Neural crest cell (in vitro differentiated cells): ENCODE measurements at places on chromosomes 6 and 20.

DNA sequence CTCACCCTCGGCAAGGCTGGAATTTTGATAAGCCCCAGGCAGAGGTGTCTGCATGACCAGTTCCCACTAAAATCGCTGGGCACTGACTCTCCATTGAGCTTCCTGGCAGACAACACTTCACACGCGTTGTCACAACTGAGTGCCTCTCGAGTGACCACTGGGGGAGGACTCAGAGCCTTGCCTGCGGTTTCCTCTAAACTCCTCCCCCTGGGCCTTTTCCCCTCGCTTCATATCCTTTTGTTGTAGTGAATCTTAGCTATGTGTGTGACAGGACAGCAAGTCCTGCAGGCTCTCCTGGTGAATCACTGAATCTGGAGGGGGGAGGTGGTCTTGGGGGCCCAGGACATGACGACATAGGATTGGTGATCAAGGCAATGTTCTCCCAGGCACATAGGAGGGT is 670.8 kb downstream of the PRKN start:
- H3K4me3 ChIP-seq, result no peak overlapping the region
- peaks cover 18% of the 10 kb centered on the region for H3K4me1 ChIP-seq
- DNase-seq, result no peak
- H3K36me3 ChIP-seq, result no peaks in the 10 kb centered on the region
- H3K27me3 ChIP-seq, result no peaks in the 10 kb centered on the region

GRCh38 chr6:13334953-13335352 is 6.6 kb upstream of the TBC1D7 start:
- no peak overlapping the region for H3K4me3 ChIP-seq
- H3K4me1 ChIP-seq, result peaks cover 5% of the 10 kb centered on the region
- H3K27ac ChIP-seq, result peak overlapping the region; percentile 58
- peaks cover 8% of the 10 kb centered on the region for H3K27me3 ChIP-seq
- DNase-seq, result no peak

DNA sequence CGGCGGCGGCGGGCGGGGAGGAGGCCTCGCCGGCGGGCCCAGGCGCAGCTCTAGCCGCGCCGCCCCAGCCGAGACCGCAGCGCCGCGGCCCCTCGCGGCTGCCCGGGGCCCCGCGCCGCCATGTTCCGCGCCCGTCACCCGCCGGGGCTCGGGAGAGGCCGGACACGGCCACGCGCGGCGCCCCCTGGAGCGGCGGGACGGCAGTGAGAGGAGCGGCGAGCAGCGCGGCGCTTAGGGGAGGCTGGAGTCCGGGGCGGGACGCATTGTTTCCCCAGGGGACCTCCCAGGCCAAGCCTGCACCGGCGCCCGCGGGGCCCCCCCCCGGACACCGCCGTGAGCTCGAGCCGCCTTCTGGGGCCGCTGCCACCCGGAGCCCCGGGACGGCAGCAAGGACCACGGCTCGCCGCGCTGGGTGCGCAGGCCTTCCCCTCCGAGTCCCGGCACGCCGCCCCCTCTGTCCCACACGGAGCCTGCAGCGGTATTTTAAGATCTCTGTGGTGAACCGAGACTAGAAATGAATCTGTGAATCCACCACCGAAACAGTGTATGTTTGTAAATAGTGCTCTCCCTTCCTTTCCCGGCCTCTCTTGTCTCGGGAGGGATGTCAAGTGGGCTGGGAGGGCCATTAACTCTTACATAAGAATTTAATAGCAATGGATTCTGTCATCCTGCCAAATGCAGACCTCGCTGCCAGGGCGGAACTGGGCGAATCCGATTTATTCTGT is 424 bp upstream of the KIF13A start:
- DNase-seq, result peak; percentile 50
- H3K27me3 ChIP-seq, result peaks cover 2% of the 10 kb centered on the region
- H3K4me1 ChIP-seq, result peaks cover 32% of the 10 kb centered on the region
- H3K4me3 ChIP-seq, result peak overlapping the region; percentile 99

GRCh38 chr20:10618611-10619245 is 55.1 kb downstream of the JAG1 start:
- H3K4me1 ChIP-seq, result peaks cover 70% of the 10 kb centered on the region
- no peaks in the 10 kb centered on the region for H3K27me3 ChIP-seq
- H3K27ac ChIP-seq, result no peak overlapping the region
- H3K36me3 ChIP-seq, result peaks cover 12% of the 10 kb centered on the region
- no peak for DNase-seq

DNA sequence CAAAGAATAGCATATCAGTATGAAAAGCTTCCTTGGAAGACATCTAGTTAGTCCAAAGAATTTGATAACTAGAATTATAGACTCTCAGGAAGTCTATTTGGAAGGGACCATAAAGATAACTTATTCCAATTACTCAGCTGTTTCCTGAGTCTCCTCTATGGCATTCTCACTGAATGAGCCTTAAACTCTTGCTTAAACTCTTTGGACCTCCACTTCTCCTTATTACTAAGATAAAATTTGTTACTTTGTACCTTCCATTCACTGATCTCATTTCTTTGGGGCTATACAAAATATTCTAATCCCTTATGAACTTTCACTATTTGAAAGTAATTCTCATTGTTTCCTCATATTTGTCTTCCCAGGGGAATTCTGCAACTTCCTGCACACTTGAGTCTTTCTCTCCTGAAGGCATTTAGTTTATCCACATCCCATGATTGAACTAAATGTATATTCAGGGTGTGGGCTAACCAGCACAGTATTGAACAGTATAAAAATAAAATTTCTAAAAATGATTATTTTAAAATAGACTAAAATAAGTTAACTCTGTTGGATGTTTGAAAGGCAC is 67.1 kb upstream of the NOTCH4 start:
- H3K4me3 ChIP-seq, result no peak overlapping the region
- no peak overlapping the region for H3K27ac ChIP-seq
- DNase-seq, result no peak

DNA sequence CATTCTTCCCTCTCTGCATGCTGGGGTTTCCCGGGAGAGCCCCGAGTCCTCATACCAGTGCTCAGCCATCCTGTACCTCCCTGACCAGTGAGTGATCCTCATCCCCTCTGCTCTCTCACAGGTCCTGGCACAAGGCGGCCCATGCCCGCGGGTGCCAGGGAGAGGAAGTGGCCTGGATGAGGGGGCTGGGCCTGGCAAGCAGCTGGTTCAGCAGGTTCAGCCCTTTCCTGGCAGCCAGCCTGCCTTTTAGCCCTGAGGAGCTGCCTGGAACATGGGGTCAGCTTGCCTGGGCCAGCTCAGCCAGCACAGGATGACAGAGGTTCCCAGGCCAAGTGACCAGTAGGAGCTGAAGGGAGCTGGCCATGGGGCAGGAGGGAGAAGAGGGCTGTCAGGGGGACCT is 10.9 kb downstream of the MOCS1 start:
- peaks cover 28% of the 10 kb centered on the region for H3K36me3 ChIP-seq

DNA sequence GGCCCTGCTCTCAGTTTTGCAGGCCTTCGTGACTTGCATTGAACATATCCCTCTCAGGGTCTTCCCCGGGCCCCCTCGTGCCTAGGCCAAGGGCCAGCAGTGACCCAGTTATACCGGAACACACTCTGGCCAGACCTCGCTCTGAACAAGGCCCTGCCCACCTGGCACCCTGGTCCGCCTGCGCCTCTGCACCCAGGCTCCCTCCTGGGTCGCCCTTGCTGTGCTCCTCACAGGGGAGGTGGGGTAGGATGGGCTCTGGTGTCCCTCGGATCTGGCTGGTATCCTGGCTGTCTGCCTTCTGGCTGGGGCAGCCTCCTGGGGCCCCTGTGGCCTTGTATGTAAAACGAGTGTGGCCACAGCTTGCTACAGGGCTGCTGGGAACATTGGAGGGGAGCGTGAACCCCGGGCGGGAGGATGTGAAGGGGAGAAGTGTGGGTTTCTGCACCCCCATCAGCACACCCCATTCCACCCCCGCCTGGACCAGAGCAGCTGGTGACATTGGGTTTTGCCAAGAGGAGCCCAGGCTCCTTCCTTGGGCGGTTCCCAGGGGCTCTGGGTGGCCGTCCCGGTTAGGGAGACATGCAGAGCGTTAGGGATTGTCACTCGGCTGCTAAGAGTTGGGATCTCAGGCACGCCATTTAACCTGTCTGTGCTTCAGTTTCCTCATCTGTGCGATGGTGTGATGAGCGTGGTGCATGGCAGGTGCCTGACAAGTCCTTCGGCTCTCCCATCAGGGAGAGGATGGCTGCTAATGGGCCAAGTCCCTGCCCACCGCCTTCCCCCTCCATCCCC is 17.5 kb downstream of the SRC start:
- DNase-seq, result no peak
- H3K27me3 ChIP-seq, result no peaks in the 10 kb centered on the region
- peaks cover 20% of the 10 kb centered on the region for H3K36me3 ChIP-seq
- H3K4me3 ChIP-seq, result no peak overlapping the region
- H3K27ac ChIP-seq, result no peak overlapping the region

DNA sequence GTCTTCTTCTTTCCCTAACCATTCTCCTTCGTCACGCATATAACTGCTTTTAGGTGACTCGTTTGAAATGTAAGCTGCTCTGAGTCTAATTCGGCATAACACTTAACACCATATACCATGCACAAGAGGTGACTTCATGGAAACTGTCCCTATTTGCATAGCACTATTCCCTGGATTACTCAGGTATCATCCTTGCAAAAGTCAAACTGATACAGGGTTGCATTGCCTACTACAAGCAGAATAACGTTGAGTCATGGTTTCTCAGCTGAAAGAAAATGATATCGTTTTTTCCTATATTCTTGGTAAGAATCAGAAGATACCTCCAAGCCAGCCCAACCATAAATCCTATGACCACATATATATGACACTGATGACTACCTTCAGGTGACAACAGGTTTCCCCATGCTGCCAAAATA is 227.5 kb downstream of the ATXN1 start:
- H3K27ac ChIP-seq, result no peak overlapping the region
- no peak overlapping the region for H3K4me3 ChIP-seq
- H3K27me3 ChIP-seq, result no peaks in the 10 kb centered on the region
- DNase-seq, result no peak

- H3K4me3 ChIP-seq, result no peak overlapping the region
- no peaks in the 10 kb centered on the region for H3K27me3 ChIP-seq
- no peak for DNase-seq
- no peak overlapping the region for H3K27ac ChIP-seq
- no peaks in the 10 kb centered on the region for H3K36me3 ChIP-seq
- peaks cover 10% of the 10 kb centered on the region for H3K4me1 ChIP-seq
Observed at GRCh38 chr20:18835466-18836256, 22.1 kb downstream of the SCP2D1 start.

- no peak overlapping the region for H3K4me3 ChIP-seq
- H3K36me3 ChIP-seq, result no peaks in the 10 kb centered on the region
- H3K27me3 ChIP-seq, result peaks cover 2% of the 10 kb centered on the region
- no peak for DNase-seq
Observed at GRCh38 chr20:7858734-7859250, 81.5 kb downstream of the HAO1 start.

DNA sequence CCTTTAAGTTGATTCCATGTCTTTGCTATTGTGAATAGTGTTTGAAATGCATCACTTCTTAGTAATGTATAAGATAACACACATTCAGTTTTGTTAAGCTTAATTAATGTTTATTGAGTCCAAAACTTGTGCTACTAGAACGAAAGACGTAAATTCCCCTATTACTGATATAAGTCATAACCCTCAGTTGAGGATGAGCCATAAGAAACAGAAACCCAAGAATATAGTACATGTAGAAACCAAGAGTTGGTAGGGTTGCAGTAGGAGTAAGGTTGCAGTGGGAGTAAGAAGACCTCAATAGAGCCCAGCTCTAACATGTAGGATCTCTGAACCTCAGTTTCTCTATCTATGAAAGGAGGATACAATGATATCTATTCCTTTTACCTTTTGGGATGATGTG is 19.3 kb downstream of the CITED2 start:
- H3K27ac ChIP-seq, result no peak overlapping the region
- H3K4me3 ChIP-seq, result no peak overlapping the region
- no peaks in the 10 kb centered on the region for H3K36me3 ChIP-seq

DNA sequence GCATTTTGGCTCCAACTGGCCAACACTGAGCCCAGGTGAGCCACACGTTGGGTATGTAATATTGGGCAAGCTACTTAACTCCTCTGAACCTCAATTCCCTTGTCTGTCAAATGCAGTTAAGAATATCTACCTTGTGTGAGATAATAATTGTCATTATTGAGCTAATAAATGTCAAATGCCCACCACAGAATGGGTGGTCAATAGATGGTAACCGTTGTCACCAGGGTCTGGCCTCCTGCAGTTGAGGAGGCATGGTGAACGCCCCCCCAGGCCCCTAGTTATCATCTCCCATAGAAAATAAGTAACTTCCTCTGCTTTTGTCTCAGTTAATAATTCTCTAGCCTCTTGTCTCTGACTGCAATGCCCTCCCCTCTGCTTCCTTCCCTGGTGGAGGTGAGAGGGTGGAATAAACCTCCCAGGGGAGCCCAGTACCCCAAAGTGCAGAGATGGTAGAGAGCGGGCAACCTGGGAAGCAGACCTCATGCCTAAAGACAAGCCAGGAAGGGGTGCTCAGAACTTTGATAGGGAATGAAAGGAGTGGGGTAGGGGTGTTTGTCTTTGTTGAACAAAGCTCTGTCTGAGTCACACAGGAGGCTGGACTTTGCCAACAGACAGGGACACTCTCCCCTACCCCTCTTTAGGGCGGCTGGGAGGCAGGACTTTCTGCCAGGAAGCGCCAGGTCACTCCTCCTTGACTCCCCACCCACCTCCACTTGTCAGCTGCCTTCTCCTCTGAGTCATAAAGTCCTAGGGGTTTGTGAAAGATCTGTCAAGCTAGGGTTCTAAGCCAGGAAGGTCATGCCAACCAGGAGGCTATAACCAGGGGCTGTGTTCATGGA is 1.3 kb upstream of the UNC5CL start:
- no peak for DNase-seq
- no peak overlapping the region for H3K27ac ChIP-seq
- no peaks in the 10 kb centered on the region for H3K36me3 ChIP-seq
- H3K27me3 ChIP-seq, result no peaks in the 10 kb centered on the region
- H3K4me1 ChIP-seq, result no peaks in the 10 kb centered on the region

- H3K27me3 ChIP-seq, result no peaks in the 10 kb centered on the region
- peak overlapping the region; percentile 97 for H3K27ac ChIP-seq
- no peaks in the 10 kb centered on the region for H3K36me3 ChIP-seq
- peak overlapping the region; percentile 100 for H3K4me3 ChIP-seq
- DNase-seq, result no peak
Observed at GRCh38 chr6:107460083-107460631, 793 bp upstream of the PDSS2 start.

GRCh38 chr20:45918182-45918737 is 6.3 kb upstream of the PLTP start:
- H3K4me1 ChIP-seq, result no peaks in the 10 kb centered on the region
- H3K27me3 ChIP-seq, result peaks cover 17% of the 10 kb centered on the region
- DNase-seq, result no peak
- H3K36me3 ChIP-seq, result no peaks in the 10 kb centered on the region
- no peak overlapping the region for H3K4me3 ChIP-seq

- no peaks in the 10 kb centered on the region for H3K27me3 ChIP-seq
- no peaks in the 10 kb centered on the region for H3K36me3 ChIP-seq
- no peak overlapping the region for H3K4me3 ChIP-seq
- no peak for DNase-seq
- peaks cover 3% of the 10 kb centered on the region for H3K4me1 ChIP-seq
Observed at GRCh38 chr6:56868687-56869086, 86.2 kb upstream of the BEND6 start.

- peaks cover 6% of the 10 kb centered on the region for H3K36me3 ChIP-seq
- H3K4me3 ChIP-seq, result no peak overlapping the region
- H3K4me1 ChIP-seq, result no peaks in the 10 kb centered on the region
- no peaks in the 10 kb centered on the region for H3K27me3 ChIP-seq
Observed at GRCh38 chr6:87522686-87523085, 49.9 kb downstream of the SLC35A1 start.
